ENCODE measurements at places on chromosomes 7 and 10. TPM values are rescaled to one million over a fixed set of nuclear protein-coding genes. Genes with fewer than 3 reads are reported as not detected.

CCDC146 gene
- 3.4 TPM for total RNA-seq

GCK gene
- 0.24 TPM for total RNA-seq

GRCh38 chr10:11647676-11648075 lies 36.2 kb upstream of the USP6NL start:
- H3K4me1 ChIP-seq = no peaks in the 10 kb centered on the region
- DNase-seq = no peak
- no peaks in the 10 kb centered on the region for H3K36me3 ChIP-seq
- peaks cover 13% of the 10 kb centered on the region for H3K27me3 ChIP-seq

- no peaks in the 10 kb centered on the region for H3K36me3 ChIP-seq
- H3K27me3 ChIP-seq = no peaks in the 10 kb centered on the region
- H3K27ac ChIP-seq = no peak overlapping the region
- DNase-seq = no peak
- H3K4me1 ChIP-seq = peaks cover 3% of the 10 kb centered on the region
These were observed 46.4 kb downstream of the ESYT2 start for GRCh38 chr7:158782761-158783401.

GRCh38 chr7:105122619-105123018 lies 108.6 kb downstream of the KMT2E start:
- DNase-seq = no peak
- peaks cover 15% of the 10 kb centered on the region for H3K4me1 ChIP-seq
- H3K36me3 ChIP-seq = no peaks in the 10 kb centered on the region
- H3K4me3 ChIP-seq = no peak overlapping the region
- no peaks in the 10 kb centered on the region for H3K27me3 ChIP-seq
